ENCODE measurements at places on chromosomes 7 and 10. TPM values are rescaled to one million over a fixed set of nuclear protein-coding genes. Genes with fewer than 3 reads are reported as not detected.

GRCh38 chr10:32317795-32318357, 29.1 kb downstream of the EPC1 start:
- DNase-seq, result no peak
- no peak overlapping the region for H3K27ac ChIP-seq
- no peaks in the 10 kb centered on the region for H3K4me1 ChIP-seq
- H3K4me3 ChIP-seq, result no peak overlapping the region
- H3K36me3 ChIP-seq, result peaks cover 43% of the 10 kb centered on the region

DNA sequence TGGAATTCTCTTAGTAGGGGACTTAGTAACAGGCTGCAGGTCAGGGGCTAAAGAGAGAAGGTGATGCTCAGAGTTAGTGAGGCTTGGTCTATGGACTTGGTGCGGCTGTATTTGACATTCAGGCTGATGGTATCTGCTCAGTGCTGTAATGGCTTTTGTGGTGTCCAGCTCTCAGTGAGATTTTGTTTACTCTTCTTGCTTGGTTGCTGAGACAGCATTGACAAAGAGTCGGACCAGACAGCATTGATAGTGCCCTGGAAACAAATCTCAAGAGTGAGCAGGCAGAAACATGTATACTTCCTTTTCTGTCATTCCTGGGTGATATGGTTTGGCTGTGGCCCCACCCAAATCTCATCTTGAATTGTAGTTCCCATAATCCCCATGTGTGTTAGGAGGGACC, 202.0 kb downstream of the STK31 start:
- H3K36me3 ChIP-seq, result no peaks in the 10 kb centered on the region
- no peaks in the 10 kb centered on the region for H3K4me1 ChIP-seq
- no peak for DNase-seq
- H3K4me3 ChIP-seq, result no peak overlapping the region

- no peak overlapping the region for H3K27ac ChIP-seq
- no peaks in the 10 kb centered on the region for H3K4me1 ChIP-seq
- no peaks in the 10 kb centered on the region for H3K36me3 ChIP-seq
- no peak overlapping the region for H3K4me3 ChIP-seq
- H3K27me3 ChIP-seq, result no peaks in the 10 kb centered on the region
Observed at GRCh38 chr10:43192884-43193283, 54.6 kb downstream of the CSGALNACT2 start.

GPR15LG gene
- total RNA-seq, result not detected

DNA sequence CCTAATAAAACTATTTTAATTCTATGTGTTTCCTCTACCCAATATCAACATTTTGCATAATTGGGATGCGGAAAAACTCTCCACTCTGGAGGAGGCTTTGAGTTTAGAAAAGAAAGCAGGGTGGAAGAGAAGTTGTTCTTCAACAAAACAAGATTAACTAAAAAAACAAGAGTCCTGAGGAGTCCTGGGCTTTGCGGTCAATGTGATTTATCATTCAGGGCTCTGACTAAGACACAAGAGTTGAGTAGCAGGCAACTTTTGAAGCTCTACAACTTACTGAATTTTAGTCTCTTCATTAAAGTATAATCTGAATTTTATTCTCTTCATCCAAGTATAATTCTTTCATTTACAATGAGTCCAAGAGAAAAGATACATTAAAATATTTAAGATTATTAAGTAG, 18.3 kb upstream of the TMEM26 start:
- no peaks in the 10 kb centered on the region for H3K27me3 ChIP-seq
- H3K4me1 ChIP-seq, result peaks cover 16% of the 10 kb centered on the region
- no peak overlapping the region for H3K4me3 ChIP-seq
- no peaks in the 10 kb centered on the region for H3K36me3 ChIP-seq
- H3K27ac ChIP-seq, result no peak overlapping the region

GRCh38 chr10:100697070-100697469, 48.3 kb upstream of the PAX2 start:
- no peak overlapping the region for H3K4me3 ChIP-seq
- H3K27ac ChIP-seq, result no peak overlapping the region
- peaks cover 26% of the 10 kb centered on the region for H3K27me3 ChIP-seq
- no peaks in the 10 kb centered on the region for H3K36me3 ChIP-seq
- peak; percentile 50 for DNase-seq
- no peaks in the 10 kb centered on the region for H3K4me1 ChIP-seq

DNA sequence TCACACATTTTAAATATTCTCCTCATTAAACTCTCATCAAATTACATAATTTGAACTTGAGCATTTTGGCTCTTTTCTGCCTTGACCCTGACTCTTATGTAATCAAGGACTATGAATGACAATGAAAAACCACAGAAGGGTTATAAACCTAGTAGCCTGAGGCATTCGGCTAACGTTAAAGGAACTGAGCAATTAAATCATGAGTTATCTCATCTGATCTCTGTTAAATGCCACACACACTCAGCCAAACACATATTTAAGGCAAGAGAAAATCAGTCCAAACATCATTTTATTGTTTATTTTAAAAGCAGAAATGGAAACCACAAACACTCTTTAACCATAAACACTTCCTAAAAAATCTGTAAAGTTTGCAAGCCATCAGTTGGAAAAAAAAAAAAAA, 204.3 kb downstream of the DGKI start:
- no peak overlapping the region for H3K27ac ChIP-seq
- peaks cover 19% of the 10 kb centered on the region for H3K27me3 ChIP-seq
- H3K36me3 ChIP-seq, result no peaks in the 10 kb centered on the region
- no peaks in the 10 kb centered on the region for H3K4me1 ChIP-seq
- no peak overlapping the region for H3K4me3 ChIP-seq

GRCh38 chr10:34504534-34504933, 310.6 kb downstream of the PARD3 start:
- H3K27me3 ChIP-seq, result no peaks in the 10 kb centered on the region
- H3K27ac ChIP-seq, result peak overlapping the region; percentile 5
- H3K4me1 ChIP-seq, result peaks cover 14% of the 10 kb centered on the region
- H3K4me3 ChIP-seq, result no peak overlapping the region
